H9 (cell line): ENCODE measurements at places on chromosomes 3 and 15.

DNA sequence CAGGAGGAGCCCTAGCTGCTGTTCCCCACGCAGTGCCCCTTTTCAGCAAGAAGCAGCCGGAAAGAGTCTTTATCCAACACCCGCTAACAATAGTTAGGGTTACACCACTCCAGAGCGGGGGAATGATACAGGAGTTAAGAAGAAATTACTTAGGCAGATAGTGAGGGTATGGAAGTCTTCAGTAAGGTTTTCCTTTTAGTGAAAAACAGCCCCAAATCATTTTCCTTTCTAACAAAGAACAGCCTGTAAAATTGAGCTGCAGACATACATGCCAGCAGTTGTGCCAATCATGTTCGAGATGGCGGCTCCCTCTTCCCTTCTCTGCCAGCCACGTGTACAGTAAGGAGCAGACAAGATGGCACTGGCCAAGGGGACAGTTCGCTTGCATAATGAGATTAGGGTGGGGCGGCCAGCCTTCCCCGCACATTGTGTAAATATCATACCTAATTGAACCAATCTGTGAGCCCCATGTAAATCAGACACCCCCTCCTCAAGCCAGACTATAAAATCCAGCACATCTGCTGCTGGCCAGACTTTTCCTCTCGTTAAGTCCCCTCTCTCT lies 18.5 kb upstream of the SENP5 start:
- no peak for DNase-seq

DNA sequence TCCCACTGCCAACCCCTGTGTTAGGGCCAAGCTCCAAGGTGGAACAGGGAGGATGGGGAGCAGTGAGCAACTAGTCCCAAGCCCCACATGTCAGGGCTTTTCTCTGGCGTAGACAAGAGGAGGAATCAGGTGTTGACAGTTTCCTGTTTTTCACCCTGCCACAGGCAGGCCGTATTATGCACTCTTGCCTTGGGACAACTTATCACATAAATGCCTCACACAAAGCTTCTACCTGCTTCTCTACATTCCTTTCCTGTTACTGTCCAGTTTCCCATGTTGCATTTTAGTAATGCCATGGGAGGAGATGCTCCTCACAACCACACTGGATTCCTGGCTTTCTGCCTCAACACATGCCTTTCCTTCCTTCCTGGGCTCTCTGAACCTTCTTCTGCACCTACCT lies 381.2 kb upstream of the ATP11B start:
- no peak for DNase-seq

DNA sequence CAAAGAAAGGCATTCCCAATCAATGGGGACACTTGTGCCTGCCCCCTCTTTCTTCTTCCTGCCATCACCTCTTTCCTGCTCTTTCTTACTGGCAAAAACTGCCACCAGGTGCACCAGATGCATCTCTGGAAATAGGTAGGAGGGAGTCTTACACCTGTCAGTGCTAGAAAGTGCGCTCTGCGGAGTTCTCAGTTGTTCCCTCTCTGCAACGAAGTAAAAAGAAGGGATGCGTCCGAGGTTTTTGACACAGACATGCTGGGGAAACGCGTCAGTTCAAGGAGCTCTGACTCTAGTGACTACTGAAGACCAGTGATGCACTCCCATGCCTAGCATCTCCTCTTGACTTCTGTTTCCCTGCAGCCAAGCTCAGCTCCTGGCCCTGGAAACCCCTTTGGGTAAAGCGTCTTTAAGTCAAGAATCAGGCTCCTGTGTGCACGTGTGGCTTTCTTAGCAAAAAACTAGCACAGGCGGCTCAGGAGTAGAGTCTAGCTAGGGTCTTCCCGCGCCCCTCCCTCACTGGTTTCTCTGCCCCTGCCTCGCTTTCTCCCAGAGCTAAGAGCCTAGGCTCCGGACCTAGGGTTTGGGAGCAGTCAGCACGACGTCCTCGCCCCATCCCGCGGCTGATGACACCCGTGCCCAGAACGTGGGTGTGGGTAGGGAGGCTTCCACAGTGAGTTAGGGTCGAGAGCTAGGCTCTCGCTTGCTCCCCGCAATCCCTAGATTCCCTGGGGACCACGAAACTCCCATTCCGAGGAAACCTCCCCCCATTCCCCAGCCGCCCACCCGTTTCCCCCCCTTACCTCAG lies 564 bp upstream of the GRM7 start:
- peak; percentile 36 for DNase-seq

GRCh38 chr3:183189641-183190040 lies 27.1 kb upstream of the LAMP3 start:
- DNase-seq = no peak

DNA sequence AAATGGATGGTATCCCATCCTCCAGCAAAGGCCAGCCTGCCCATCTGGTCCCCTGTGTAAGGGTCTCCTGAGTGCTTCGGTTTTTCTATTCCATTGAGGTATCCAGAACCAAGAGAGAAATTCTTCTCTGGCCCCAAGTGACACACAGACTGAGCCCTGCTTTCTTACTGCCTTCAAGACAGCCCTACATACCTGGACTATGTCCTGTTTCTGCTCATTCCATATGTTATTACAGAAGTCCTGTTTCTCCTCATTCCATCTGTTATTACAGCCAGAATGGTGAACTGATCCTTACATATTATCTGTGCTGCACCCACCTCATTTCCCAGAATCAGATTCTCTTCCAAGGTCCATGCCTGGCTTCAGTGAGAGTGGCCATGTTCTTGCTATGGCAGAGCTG lies 115.2 kb downstream of the DCLK3 start:
- DNase-seq = no peak

DNA sequence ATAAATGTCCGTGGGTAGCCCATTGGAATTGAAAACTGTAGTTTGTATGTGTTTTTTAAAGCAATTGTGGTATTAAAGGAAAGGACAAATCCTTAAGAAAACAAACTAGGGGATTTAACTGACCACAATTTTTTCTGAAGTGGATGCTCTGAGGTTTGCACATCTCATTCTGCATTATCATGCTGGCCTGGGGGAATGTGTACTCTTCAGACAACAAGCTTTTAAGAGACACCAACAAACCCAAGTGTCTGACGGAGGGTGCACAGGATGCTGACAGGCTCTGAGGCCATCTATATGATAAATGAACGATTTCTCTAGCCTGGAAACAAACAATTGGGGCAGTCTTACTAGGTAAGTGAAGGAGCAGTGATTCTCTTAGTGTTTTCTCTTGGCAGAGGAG lies 9.1 kb downstream of the LINS1 start:
- no peak for DNase-seq

DNA sequence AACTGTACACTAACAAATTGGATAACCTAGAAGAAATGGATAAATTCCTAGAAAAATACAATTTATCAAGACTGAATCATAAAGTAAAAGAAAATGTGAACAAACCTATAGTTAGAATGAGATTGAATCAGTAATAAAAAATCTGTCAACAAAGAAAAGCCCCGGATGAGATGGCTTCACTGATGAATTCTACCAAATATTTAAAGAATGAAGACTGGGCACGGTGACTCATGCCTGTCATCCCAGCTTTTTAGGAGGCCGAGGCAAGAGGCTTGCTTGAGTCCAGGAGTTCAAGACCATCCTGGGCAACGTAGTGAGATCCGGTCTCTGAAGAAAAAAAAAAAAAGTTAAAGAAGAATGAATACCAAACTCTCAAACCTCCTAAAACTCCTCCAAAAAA lies 17.7 kb upstream of the AP4E1 start:
- no peak for DNase-seq

GRCh38 chr15:57728436-57728835 lies 21.9 kb downstream of the POLR2M start:
- no peak for DNase-seq
